ENCODE measurements at places on chromosomes 16 and 17.

- DNase-seq = peak; percentile 93
Measured at GRCh38 chr16:85395207-85395912, 217.8 kb upstream of the GSE1 start.

DNA sequence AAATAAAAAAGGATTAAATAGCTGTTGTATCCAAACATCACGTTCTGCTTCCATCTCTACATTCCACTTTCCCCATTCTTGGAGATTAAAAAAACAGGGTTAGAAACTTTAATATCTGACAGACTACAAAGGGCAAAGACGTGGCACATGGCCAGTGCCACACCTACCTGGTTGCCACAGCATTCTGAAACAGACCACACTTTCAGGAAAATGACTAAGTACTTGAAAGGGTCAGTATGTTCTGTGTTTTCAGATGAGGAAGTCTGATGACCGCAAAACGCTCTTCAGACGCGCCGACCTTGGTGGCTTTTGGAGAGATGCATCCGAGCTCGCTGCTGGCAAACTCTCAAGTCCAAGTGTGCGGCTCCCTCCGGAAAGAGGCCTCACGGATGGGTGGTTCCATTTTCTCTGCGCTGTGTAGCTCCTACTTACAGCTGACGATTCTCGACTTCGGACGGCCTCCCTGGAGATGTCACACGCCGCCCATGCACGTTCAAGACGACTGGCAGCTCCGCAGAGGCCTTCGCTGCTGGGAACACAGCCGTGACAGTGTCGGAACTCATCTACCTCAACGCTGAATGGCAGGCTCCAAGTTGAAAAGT, 15.5 kb downstream of the MAP1LC3B start:
- no peak for DNase-seq

DNA sequence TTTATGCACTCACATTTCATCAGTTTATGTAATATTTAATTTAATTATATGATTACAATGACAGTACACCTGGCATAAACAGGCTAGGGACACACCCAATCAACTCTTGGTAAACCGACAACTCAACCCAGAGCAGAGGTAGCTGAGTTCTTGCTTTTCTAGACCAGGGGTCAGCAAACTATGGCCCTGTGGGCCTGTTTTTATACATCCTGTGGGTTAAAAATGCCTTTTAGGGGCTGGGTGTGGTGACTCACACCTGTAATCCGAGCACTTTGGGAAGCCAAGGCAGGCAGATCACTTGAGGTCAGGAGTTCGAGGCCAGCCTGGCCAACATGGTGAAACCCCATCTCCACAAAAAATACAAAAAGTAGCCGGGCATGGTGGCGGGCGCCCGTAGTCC, 99.2 kb upstream of the TMEM97 start:
- no peak for DNase-seq

- DNase-seq = no peak
Measured at GRCh38 chr16:53370827-53371226, 63.4 kb upstream of the RBL2 start.

Measured in fibroblast of skin of left biceps (primary cell).